ENCODE measurements at places on chromosomes 3 and 15. TPM values are rescaled to one million over a fixed set of nuclear protein-coding genes. Genes with fewer than 3 reads are reported as not detected.
A peak's percentile ranks its signal among the peaks of the same experiment; 100 is the strongest.

DNA sequence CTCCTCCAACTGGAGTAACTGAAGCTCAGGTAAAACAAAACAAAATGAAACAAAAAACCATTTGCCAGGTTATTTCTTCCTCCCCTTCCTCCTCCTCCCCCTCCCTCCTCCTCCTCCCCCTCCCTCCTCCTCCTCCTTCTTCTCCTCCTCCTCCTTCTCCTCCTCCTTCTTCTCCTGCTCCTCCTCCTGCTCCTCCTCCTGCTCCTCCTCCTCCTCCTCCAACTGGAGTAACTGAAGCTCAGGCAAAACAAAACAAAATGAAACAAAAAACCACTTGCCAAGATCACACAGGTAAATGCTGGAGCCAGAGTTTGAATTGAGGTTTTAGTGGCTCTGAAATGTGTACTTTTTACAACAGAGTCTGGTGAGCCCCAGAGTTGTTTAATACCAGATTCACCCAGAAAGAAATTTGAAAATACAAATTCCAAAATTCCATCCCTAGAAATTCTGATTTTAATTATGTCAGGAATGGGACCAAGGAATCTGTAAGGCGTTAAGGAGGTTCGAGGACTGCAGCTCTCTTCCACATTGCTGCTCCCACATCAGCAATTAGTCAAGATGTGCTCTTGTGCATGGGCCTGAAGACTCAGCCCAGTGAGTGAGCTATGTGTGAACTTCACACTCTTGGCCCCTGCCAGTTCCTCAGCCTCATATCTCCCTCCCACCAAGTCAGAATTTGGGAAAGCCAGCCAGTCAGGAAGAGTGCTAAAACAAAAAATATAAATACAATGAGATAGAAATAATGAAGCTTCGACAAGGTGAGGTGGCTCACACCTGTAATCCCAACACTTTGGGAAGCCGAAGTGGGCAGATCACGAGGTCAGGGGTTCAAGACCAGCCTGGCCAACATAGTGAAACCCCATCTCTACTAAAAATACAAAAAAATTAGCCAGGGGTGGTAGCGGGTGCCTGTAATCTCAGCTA is 31.6 kb upstream of the ZNF770 start:
- no peak for ATAC-seq

DNA sequence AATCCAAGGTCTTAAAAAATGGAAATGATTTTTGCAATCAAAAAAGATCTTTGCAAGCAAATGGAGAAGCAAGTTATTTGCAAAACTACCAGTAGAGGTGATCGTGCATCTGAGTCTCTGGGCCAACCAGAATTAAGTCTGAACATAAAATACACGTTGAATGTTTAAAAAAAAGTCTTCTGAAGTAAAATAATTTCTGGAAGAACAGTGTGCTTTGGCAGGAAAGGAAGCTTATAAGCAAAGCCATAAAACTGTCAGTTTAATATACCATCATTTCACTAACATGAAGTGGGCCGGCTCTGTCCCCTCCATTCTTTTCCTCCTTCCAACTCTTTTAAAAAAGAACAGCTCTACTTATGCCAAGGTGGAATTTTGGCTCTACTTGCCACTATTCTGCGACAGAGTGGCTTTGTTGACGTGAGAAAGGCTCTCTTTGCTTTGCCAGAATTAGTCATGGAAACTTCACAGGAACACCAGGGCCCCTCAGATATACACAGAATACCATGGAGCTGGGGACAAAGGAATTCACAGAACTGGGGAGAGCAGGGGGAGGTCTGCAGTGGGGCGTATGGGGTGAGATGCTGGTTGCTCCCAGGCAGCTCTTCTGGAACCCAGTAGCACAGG is 29.8 kb downstream of the FSTL1 start:
- ATAC-seq: peak; percentile 41

- ATAC-seq: no peak
These were observed 945 bp downstream of the VIPR1 start for GRCh38 chr3:42503251-42503924.

- no peak for ATAC-seq
These were observed 124.1 kb downstream of the DGKG start for GRCh38 chr3:186237915-186238314.

DNA sequence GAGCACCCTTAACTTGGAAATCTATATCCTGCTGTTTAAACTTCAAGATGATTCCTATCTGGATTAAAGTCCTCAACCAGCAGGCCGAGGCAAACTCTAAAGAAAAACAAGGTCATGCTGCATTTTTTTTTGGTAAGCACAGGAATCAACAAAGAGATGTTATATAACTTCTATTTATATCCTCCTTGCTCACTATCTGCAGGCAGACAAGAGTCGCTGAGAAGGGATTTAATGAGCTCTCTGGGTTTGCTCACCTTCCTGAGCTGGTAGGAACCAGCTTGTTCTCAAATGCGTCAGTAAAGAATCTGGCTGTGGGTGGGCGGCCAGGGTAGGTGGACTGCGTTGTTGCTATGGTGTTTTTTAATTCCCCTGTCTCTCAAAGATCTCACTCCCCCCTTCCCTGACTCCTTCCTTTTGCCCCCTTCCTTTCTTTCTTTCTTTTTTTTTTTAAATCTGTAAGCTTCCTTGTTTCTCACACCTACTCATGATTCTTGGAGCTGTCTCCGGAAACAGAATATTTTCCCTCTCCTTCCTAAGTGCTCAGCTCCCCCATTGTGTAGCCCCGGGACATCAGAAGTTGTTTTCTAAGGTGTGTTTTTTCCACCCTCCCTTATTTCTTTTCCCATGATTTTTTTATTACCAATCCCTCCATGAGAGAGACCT is 228.8 kb upstream of the BHLHE40 start:
- ATAC-seq: peak; percentile 99

- no peak for ATAC-seq
These were observed 1.5 kb upstream of the AMOTL2 start for GRCh38 chr3:134375582-134376384.

DNA sequence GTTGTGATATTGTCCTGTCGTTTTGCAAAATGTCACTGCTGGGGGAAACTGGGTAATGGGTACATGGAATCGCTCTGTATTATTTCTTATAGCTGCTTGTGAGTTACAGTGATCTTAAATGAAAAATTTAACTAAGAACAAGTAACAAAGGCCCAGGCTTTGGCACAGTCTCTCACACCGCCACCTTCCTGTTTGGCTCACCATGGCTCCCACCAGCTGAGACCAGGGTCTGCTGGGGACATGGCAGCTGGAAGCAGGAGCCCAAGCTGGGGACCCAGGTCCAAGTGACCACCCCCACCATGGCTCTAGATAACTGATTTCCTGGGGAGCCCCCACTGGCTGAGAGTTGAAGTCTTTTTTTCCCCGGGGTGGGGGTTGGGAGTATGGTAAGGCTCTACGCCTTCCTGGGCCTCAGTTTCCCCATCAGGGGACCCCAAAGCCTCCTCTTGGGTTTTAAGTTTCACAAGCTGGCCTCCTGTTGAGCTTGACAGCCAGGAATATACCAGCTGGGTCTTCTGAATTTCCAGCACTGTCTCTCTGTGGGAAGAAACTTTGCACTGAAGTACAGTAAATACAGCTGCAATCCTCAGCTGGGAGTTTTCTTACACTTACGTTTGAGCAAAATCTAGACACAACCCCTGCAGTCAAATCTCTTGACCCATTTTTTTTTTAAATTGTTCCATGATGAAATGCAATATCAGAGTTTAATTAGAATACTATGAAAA is 26.1 kb downstream of the ABTB1 start:
- ATAC-seq: no peak

The IMPG2 gene
- 2.0 TPM for total RNA-seq

The OSBPL10 gene
- total RNA-seq: 33.7 TPM

The ZKSCAN7 gene
- 12.7 TPM for total RNA-seq

The LDHAL6B gene
- total RNA-seq: 0.05 TPM

The OR4F6 gene
- total RNA-seq: not detected

The C3orf52 gene
- total RNA-seq: 0.38 TPM

The SEMA7A gene
- total RNA-seq: 5.9 TPM

The CAMP gene
- total RNA-seq: not detected

The ZNF860 gene
- total RNA-seq: 0.14 TPM

Measured in motor neuron (in vitro differentiated cells).